RWPE2 (cell line): ENCODE measurements at places on chromosomes 3 and 15.

DNA sequence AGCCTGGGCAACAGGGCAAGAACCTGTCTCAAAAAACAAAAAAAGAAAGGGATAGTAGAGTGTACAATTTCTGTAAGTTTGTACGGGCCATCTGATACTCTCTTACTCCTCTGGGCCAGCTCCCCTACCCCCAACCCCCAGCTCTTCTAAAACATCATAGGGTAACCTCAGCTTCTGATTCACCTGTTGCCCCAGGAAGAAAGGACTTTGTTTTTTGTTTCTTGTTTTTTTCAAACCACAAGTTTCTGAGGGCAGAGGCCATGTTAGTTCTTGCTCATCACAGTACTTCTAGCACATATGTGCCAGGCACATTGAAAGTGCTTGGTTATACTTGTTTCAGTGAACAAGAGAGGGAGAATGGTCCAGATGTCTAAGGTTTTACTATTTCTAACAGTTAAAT lies 20.2 kb downstream of the ATOSA start:
- no peak overlapping the region for H3K27ac ChIP-seq
- H3K4me3 ChIP-seq: no peak overlapping the region
- H3K36me3 ChIP-seq: peaks cover 18% of the 10 kb centered on the region
- peaks cover 31% of the 10 kb centered on the region for H3K4me1 ChIP-seq
- no peaks in the 10 kb centered on the region for H3K27me3 ChIP-seq

- H3K27me3 ChIP-seq: no peaks in the 10 kb centered on the region
- DNase-seq: no peak
- peaks cover 4% of the 10 kb centered on the region; the same call in 1 of the 2 replicates for H3K36me3 ChIP-seq
- peaks cover 11% of the 10 kb centered on the region for H3K4me1 ChIP-seq
- peak overlapping the region; percentile 65 for H3K27ac ChIP-seq
- H3K4me3 ChIP-seq: peak overlapping the region; percentile 89
These were observed 766 bp downstream of the FAM98B start for GRCh38 chr15:38454696-38455090.

- no peaks in the 10 kb centered on the region for H3K4me1 ChIP-seq
- H3K27ac ChIP-seq: no peak overlapping the region
- H3K4me3 ChIP-seq: no peak overlapping the region
- no peak for DNase-seq
- no peaks in the 10 kb centered on the region for H3K27me3 ChIP-seq
These were observed 243.2 kb downstream of the MBNL1 start for GRCh38 chr3:152511904-152512303.

GRCh38 chr15:37009288-37009687 lies 91.1 kb downstream of the MEIS2 start:
- no peak for DNase-seq
- H3K36me3 ChIP-seq: no peaks in the 10 kb centered on the region

DNA sequence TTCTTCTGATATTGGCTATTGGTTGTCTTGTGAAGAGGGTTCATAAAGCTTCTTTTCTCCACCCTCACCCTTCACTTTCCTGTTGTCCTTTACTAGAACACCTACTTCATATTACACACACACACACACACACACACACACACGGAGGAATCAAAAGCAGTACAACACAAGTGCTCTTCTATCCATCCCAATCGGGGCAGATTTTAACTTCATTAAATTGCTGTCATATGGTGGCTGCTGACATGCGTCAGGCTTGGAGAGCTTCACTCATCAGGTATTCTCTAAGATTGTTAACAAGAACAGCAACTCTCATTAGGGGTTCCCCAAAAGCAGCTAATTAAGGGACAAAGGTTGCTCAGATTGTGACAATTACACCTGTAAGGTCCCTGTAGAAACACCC lies 239.1 kb upstream of the MEIS2 start:
- peaks cover 19% of the 10 kb centered on the region for H3K27me3 ChIP-seq
- no peak overlapping the region for H3K4me3 ChIP-seq
- H3K4me1 ChIP-seq: no peaks in the 10 kb centered on the region
- no peak for DNase-seq
- no peaks in the 10 kb centered on the region for H3K36me3 ChIP-seq

DNA sequence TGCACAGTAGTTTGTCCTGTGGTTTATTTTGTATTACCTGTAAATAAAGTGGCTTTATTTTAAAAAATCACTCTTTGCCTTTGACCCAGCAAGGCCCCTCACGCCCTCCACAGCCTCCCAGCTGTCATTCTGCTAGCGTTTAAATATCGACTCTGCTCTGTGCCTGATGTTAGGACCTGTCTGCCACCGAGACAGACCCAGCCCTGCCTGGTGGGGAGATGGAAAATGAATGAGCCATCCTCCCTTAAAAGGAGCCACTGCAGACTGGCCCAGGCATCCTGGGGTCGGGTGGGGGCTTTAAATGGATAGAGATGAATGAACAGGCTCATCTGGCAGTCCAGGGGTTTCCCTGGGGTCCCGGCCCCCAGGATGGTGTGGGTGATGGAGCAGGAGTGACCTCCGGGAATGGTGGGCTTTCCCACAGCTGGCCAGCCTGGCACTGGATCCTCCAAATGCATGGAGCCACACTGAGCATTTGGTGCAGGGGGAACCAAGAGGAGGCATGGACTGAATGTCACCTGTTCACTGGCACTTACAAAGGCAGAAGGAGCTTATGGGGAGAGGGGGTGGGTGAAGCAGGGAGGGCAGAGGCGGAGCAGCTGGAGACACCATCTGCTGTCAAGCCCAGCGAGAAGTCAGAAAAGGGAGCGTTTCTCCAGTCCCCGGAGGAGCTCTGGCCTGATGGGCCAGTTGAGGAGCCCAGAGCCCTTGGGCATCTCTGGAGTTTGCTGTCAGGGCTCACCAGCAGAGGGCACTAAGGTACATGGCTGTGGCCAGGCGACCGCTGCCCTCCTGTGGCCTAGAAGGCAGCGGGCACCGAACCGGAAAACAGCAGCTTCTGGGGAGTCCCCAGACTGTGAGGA lies 11.9 kb downstream of the GRM2 start:
- no peak overlapping the region for H3K4me3 ChIP-seq
- no peaks in the 10 kb centered on the region for H3K27me3 ChIP-seq
- H3K27ac ChIP-seq: no peak overlapping the region
- no peaks in the 10 kb centered on the region for H3K36me3 ChIP-seq
- no peaks in the 10 kb centered on the region for H3K4me1 ChIP-seq

- peak overlapping the region; percentile 37 for H3K27ac ChIP-seq
- no peak for DNase-seq
- no peaks in the 10 kb centered on the region for H3K36me3 ChIP-seq
- H3K4me3 ChIP-seq: no peak overlapping the region
These were observed 58.5 kb upstream of the PPARG start for GRCh38 chr3:12230406-12230805.

- no peak overlapping the region for H3K27ac ChIP-seq
- DNase-seq: no peak
- H3K27me3 ChIP-seq: peaks cover 12% of the 10 kb centered on the region
- no peaks in the 10 kb centered on the region for H3K36me3 ChIP-seq
- no peaks in the 10 kb centered on the region for H3K4me1 ChIP-seq
- no peak overlapping the region for H3K4me3 ChIP-seq
These were observed 184.8 kb downstream of the LSAMP start for GRCh38 chr3:116260491-116260890.

GRCh38 chr3:58613236-58614132 lies 36.3 kb upstream of the FAM107A start:
- H3K27me3 ChIP-seq: no peaks in the 10 kb centered on the region
- DNase-seq: no peak
- no peak overlapping the region for H3K27ac ChIP-seq
- H3K4me3 ChIP-seq: no peak overlapping the region
- H3K4me1 ChIP-seq: no peaks in the 10 kb centered on the region

GRCh38 chr15:53693729-53694475 lies 65.6 kb downstream of the WDR72 start:
- no peaks in the 10 kb centered on the region for H3K36me3 ChIP-seq
- H3K4me1 ChIP-seq: no peaks in the 10 kb centered on the region
- no peak overlapping the region for H3K27ac ChIP-seq
- H3K4me3 ChIP-seq: no peak overlapping the region
- DNase-seq: no peak
- H3K27me3 ChIP-seq: peaks cover 16% of the 10 kb centered on the region

DNA sequence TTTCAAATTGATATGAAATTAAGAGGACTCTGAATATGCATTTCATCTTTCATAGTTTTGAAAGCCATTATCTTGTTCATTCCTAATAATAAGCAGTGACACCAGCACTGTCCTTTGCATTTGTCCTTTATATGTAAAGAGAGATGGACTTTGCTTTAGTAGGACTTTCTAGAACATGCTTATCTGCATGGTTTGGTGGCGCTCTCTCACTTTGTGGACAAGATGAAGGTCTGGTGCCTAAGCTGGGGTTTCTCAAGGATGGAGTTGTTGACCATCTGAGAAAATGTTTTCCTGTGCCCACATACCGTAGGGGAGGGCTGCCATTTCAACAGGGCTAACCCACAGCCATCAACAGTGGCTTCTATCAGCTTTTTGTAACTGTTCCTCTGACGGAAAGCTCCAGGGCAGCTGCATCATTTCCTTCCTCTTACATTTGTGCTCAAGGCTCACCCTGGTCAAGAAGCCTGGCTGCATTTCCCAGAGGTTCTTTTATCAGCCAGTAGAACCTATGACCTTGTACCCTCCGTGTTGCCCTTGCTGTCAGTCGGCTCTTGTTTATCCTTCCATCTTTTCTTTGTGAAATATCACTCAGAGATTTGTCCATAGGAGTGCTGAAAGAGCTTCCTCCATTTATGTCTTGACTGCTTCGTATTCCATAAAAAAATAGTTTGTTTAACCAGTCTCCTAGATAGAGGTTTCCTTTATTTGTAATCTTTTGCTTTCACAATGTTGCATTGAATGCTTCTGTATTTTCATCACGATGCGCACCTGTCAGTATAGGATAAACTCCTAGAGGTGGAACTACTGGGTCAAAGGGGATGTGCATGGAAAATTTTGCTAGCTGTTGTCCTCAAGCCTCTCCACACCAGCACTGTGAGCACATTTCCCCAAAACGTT lies 44.6 kb downstream of the ABHD2 start:
- H3K4me3 ChIP-seq: no peak overlapping the region
- H3K4me1 ChIP-seq: no peaks in the 10 kb centered on the region
- H3K27me3 ChIP-seq: no peaks in the 10 kb centered on the region
- peak; percentile 20 for DNase-seq
- H3K36me3 ChIP-seq: peaks cover 19% of the 10 kb centered on the region
- H3K27ac ChIP-seq: no peak overlapping the region

DNA sequence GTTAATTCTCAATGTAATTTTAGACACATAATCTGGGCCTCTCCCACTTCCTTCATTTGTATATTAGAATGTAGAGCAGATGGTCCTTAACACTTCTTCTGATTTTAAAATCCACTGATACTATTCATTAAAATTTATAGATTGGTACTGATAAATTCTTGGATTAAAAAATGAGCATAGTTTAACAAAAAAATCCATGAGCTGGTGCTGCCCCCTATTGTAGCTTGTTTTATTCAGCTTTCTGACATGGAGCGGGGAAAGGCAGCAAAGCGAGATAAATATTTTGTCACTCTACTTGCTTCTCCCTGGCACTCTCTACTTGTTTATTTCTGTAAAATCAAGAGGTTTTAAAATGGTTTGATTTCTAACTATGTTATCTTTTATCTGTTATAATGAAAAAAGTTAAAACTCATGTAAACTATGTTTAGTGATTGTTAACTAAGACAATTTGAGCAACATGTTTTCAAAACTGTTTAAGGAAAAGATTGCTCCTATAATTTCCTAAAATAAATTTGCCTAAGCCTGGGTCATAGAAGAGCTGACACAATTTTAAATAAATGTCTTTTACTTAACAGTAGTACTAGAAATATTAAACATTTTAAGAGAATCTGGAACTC lies 26.5 kb upstream of the PLOD2 start:
- no peak overlapping the region for H3K27ac ChIP-seq
- peaks cover 16% of the 10 kb centered on the region for H3K4me1 ChIP-seq
- DNase-seq: no peak
- H3K36me3 ChIP-seq: no peaks in the 10 kb centered on the region
- H3K4me3 ChIP-seq: no peak overlapping the region

- no peaks in the 10 kb centered on the region for H3K4me1 ChIP-seq
- no peak for DNase-seq
- no peak overlapping the region for H3K27ac ChIP-seq
- H3K4me3 ChIP-seq: no peak overlapping the region
- peaks cover 8% of the 10 kb centered on the region; the same call in 1 of the 2 replicates for H3K36me3 ChIP-seq
- no peaks in the 10 kb centered on the region for H3K27me3 ChIP-seq
These were observed 67.4 kb downstream of the CSNK1G1 start for GRCh38 chr15:64288577-64288976.

- H3K36me3 ChIP-seq: no peaks in the 10 kb centered on the region
- no peak for DNase-seq
- no peaks in the 10 kb centered on the region for H3K4me1 ChIP-seq
- no peak overlapping the region for H3K4me3 ChIP-seq
These were observed 313.2 kb downstream of the AGBL1 start for GRCh38 chr15:86392874-86393273.

- H3K27me3 ChIP-seq: no peaks in the 10 kb centered on the region
- H3K36me3 ChIP-seq: no peaks in the 10 kb centered on the region
- DNase-seq: no peak
- no peak overlapping the region for H3K27ac ChIP-seq
These were observed 20.1 kb downstream of the LRRC2 start for GRCh38 chr3:46545818-46546630.

DNA sequence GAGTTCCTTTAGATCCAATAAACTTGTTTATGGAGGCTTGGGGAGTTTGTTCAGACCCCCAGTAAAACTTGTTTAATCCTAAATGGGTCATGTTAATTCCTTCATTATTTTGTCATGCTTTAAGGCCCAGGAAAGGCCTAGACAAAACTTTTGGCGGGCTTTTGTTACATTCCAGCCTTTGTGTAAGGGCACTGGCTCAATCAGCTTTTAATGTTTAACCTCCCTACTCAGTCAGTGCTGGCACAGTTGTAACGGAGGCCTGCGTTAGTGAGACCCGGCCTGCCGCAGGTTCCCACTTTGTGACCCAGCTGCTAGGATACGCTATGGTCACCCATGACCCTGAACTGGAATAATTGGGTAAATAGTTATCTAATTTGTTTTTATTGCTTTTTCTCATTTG lies 59.2 kb downstream of the OXSM start:
- no peaks in the 10 kb centered on the region for H3K36me3 ChIP-seq
- H3K4me1 ChIP-seq: peaks cover 7% of the 10 kb centered on the region
- no peak overlapping the region for H3K4me3 ChIP-seq
- H3K27ac ChIP-seq: peak overlapping the region; percentile 11

GRCh38 chr15:83858820-83859505 lies 205.0 kb downstream of the ADAMTSL3 start:
- H3K4me1 ChIP-seq: peaks cover 24% of the 10 kb centered on the region
- peak overlapping the region; percentile 9 for H3K27ac ChIP-seq
- H3K4me3 ChIP-seq: no peak overlapping the region
- DNase-seq: no peak

DNA sequence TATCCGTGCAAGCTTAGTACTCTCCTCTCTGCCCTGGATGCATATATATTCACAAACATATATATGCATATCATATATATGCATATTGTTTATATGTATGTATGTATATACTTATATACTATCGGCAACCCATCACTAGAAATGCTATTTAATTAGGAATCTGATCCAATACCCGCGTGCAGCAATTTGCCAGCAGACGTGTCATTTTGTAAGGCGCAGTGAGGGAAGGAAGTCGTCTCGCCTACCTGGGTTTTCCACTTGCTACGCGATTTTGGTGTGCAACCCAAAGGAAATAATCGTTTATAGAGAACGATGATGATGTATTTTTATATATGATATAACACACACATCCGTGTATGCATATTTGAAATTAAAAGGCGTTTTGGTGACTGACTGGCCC lies 5.6 kb upstream of the FEZF2 start:
- peaks cover 92% of the 10 kb centered on the region for H3K27me3 ChIP-seq
- no peaks in the 10 kb centered on the region for H3K36me3 ChIP-seq
- no peak for DNase-seq
- H3K4me1 ChIP-seq: no peaks in the 10 kb centered on the region
- H3K4me3 ChIP-seq: no peak overlapping the region

GRCh38 chr3:53269888-53270880 lies 14.4 kb upstream of the TKT start:
- DNase-seq: peak; percentile 98
- no peak overlapping the region for H3K4me3 ChIP-seq
- no peaks in the 10 kb centered on the region for H3K27me3 ChIP-seq
- no peaks in the 10 kb centered on the region for H3K36me3 ChIP-seq
